T-cell (primary cell): ENCODE measurements at places on chromosomes 16 and 17. TPM values are rescaled to one million over a fixed set of nuclear protein-coding genes. Genes with fewer than 3 reads are reported as not detected.
A peak's percentile ranks its signal among the peaks of the same experiment; 100 is the strongest.

DNA sequence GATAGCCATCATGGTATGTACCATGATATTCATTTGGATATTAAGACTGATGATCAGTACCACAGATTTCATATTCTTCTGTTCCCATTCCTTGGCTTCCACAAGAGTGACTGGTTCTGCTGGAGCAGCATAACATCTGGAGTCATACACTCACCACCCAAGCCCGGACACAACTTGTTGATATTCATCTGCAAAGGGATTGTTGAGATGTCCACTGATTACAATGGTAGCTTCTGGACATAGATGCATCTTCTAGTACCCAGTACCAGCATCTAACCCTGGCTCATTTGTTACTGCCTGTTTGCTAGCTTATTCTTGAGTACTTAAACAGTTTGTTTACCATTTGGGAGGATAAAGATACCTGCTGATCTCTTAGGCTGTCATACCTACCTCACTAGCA lies 235.7 kb upstream of the AXIN2 start:
- DNase-seq, result no peak
- H3K4me1 ChIP-seq, result peaks cover 2% of the 10 kb centered on the region
- H3K27ac ChIP-seq, result no peak overlapping the region
- no peaks in the 10 kb centered on the region for H3K36me3 ChIP-seq
- H3K27me3 ChIP-seq, result no peaks in the 10 kb centered on the region

GRCh38 chr16:63983401-63983800 lies 1138.5 kb downstream of the CDH11 start:
- H3K4me3 ChIP-seq, result no peak overlapping the region
- H3K4me1 ChIP-seq, result no peaks in the 10 kb centered on the region
- H3K27me3 ChIP-seq, result no peaks in the 10 kb centered on the region
- H3K27ac ChIP-seq, result no peak overlapping the region
- H3K36me3 ChIP-seq, result no peaks in the 10 kb centered on the region

- no peak overlapping the region for H3K4me3 ChIP-seq
- no peak overlapping the region for H3K27ac ChIP-seq
- H3K36me3 ChIP-seq, result no peaks in the 10 kb centered on the region
- no peak for DNase-seq
- no peaks in the 10 kb centered on the region for H3K27me3 ChIP-seq
- no peaks in the 10 kb centered on the region for H3K4me1 ChIP-seq
Measured at GRCh38 chr17:71966459-71967313, 154.1 kb upstream of the SOX9 start.

DNA sequence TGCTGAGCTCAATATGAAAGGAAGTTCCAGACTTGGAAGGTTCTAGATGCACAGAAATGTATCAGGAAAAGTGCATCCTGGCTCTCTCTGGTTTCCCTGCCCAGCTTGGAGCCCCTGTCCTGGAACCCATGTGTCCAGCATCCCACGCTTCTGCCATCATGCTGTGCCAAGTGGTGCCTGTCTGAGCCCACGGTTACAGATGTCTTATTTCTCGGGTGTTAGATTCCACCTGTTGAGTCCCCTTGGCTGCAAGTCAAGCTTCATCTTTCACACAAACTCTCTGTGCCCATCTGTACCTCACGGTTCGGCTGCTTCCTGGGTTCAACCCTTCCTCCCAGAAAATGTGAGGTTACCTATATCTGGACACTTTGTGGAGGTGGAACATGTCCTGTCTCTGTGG lies 22.5 kb downstream of the OR1D5 start:
- no peaks in the 10 kb centered on the region for H3K36me3 ChIP-seq
- no peak overlapping the region for H3K4me3 ChIP-seq
- no peak overlapping the region for H3K27ac ChIP-seq

- H3K4me3 ChIP-seq, result peak within 1 kb of the TSS; percentile 61
- H3K36me3 ChIP-seq, result no peaks in the 10 kb centered on the region
- H3K4me1 ChIP-seq, result peaks cover 51% of the 10 kb centered on the region
- DNase-seq, result no peak
- peak within 1 kb of the TSS; percentile 52 for H3K27ac ChIP-seq
- H3K27me3 ChIP-seq, result no peaks in the 10 kb centered on the region
Measured at GRCh38 chr17:75087558-75088453, at the start of gene SLC16A5. TSS of gene SLC16A5 (plus strand) at chr17:75087954. CDS start at chr17:75093637, 5,683 bp downstream.

- no peak overlapping the region for H3K27ac ChIP-seq
- H3K4me1 ChIP-seq, result peaks cover 40% of the 10 kb centered on the region
- H3K27me3 ChIP-seq, result no peaks in the 10 kb centered on the region
Measured at GRCh38 chr17:16283705-16284104, 66.7 kb downstream of the PIGL start.

GRCh38 chr16:89522287-89522686 lies 14.1 kb downstream of the SPG7 start:
- H3K4me3 ChIP-seq, result no peak overlapping the region
- no peak for DNase-seq
- no peaks in the 10 kb centered on the region for H3K27me3 ChIP-seq
- H3K4me1 ChIP-seq, result no peaks in the 10 kb centered on the region
- no peak overlapping the region for H3K27ac ChIP-seq

- no peak for DNase-seq
- no peaks in the 10 kb centered on the region for H3K36me3 ChIP-seq
- no peak overlapping the region for H3K4me3 ChIP-seq
Measured at GRCh38 chr17:38451030-38451839, 23.0 kb downstream of the ARHGAP23 start.

GRCh38 chr16:3716831-3717234 lies 491 bp downstream of the TRAP1 start:
- peaks cover 11% of the 10 kb centered on the region for H3K4me1 ChIP-seq
- H3K4me3 ChIP-seq, result peak overlapping the region; percentile 97
- no peak for DNase-seq

PAFAH1B1 gene
- total RNA-seq, result 133 TPM

MYH8 gene
- total RNA-seq, result not detected

CES4A gene
- 17.0 TPM for total RNA-seq
